ENCODE measurements at places on chromosomes 2 and 18.

- DNase-seq = no peak
These were observed 35.2 kb downstream of the PCBP1 start for GRCh38 chr2:70122470-70122869.

DNA sequence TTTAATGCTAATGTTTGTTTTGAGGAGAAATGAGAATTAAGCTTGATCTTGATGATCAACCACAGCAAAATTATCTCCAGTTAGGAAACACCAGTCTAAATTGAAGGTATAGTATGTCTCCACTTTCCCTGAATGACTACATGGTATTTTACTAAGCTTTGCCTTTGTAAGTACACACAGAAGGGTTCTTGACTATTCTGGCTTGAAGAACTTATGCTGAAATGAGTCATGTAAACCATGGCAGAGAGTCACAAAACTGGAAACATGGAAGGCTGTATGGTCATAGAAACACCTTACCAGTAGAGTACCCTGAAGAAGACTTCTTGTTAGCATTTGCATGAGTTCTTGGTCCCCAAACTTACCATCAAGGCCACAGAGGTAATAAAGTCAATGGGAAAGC, 250.5 kb downstream of the SLC8A1 start:
- DNase-seq = no peak

DNA sequence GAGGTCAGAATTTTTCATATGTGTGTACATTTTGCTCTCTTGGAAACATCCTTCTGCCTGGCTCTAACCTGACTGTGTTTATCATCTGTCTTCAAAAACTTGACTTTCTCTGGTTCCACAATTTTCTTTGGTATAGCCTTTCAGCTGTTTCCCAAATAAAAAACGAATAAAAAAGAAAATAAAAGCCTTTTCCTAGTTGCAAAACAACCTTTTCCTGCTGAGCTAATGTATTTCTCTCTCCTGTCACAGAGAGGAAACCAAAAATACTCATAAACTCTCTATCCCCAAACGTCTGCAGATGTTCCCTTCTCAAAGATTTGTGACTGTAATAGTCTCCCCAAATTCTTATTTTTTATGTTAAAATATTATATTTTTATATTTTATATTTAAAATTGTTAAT, 505.3 kb upstream of the SLC39A10 start:
- DNase-seq = no peak

- peak; percentile 39 for DNase-seq
These were observed 260.2 kb downstream of the NBAS start for GRCh38 chr2:15300624-15301573.

DNA sequence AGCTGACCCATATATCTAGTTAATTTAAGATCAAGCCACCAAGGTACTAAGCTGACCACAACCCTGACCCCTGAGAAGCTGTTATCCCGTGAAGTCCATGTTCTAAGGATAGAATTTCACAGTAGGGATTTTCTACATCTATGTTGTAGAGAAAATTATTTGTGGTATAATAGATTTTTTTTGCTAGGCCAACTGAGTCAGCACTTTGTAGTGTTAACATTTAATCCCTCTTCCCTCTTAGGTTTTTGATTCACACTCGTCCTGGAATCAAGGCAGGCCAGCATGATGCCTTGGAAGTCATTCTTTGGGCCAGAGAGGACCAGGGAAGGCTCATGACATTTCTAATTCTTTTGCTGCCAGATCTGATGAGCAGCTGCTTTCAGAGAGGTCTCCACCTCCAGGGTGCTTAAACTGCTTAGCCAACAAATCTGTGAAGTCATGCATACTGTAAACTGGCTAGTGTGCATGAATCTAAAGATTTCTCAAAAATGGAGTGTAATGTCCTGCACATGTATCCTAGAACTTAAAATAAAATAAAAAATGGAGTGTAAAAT, 102.5 kb downstream of the RBM43 start:
- peak; percentile 4 for DNase-seq

- no peak for DNase-seq
These were observed 22.6 kb upstream of the DAPL1 start for GRCh38 chr2:158772306-158773078.

DNA sequence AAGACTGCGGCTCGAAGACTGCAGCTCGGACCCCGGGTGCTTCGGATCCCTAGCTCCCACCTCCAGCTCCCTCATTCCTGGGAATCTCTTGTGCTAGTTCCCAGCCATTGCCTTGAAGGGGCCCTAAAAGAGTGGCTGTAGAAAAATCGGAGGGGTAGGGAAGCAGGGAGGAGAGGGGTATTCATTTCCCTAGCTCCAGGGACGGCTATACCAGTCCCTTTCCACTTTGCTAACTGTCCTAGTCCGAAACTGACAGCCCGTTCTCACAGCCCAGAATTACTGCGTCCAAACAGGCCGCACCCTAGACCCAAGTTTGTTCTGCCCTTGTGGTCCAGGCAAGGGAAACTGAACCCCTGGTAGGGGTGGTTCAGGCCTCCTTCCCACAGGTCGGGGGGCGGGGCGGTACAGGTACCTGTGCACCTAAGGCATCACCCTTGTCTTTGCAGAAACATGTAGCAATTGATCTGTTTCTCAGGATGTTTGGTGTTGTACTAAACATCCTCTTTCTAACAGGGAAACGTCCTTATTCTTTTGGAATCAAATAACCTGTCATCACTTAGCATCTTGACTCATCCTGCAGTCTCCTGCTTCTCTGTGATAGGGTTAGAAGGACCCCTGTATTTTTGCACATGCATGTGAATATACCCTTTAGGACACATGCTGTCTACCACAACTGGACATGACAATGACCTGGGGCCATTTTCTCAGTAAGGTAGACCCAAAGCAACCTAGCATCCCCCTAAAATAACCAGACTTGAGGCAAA, 4.0 kb downstream of the EMX1 start:
- DNase-seq = no peak

- peak; percentile 95 for DNase-seq
These were observed 8.0 kb upstream of the ITGB6 start for GRCh38 chr2:160207804-160208654.

GRCh38 chr18:22489704-22490103, 72.0 kb upstream of the CTAGE1 start:
- no peak for DNase-seq

DNA sequence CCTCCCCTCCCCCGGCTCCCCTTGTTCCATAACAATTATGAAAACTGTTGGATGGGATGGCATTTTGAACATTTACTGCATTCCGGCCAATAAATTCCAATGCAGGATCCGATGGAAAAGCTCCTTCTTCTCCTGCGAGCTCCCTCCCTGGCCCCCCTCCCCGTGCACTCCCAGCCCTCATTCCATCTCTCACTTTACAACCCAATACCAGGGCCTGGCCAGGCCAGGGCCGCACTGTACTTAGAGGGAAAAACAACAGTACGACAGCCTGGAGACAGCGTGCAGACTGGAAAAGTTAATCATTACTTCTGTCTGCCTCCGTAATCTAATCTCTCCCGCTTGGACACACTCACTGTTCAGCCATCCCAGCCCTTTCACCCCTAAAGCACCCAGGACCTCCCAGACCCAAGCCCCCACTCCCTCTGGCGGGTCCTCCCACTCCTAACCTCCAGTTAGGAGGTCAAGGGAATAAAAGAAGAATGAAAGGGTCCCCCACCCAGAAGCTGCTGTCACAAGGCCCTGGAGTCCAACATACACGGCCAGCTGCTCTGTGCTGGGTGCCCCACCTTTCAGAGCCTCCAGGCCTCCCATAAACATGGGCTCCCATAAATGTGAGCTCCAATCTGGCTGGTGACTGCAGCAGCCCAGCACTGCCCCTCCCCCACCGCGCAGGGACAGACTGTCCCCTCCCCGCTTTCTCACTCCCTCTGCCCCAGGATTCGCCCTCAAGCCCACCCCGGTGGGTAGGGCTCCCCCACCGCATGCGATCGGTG, 20.6 kb downstream of the SMAD7 start:
- DNase-seq = no peak

GRCh38 chr18:55744206-55744605, 156.2 kb upstream of the TCF4 start:
- DNase-seq = no peak

- no peak for DNase-seq
These were observed 106.4 kb downstream of the KCNH7 start for GRCh38 chr2:162731917-162732804.

GRCh38 chr2:153872311-153873051, 759 bp downstream of the GALNT13 start:
- DNase-seq = no peak

DNA sequence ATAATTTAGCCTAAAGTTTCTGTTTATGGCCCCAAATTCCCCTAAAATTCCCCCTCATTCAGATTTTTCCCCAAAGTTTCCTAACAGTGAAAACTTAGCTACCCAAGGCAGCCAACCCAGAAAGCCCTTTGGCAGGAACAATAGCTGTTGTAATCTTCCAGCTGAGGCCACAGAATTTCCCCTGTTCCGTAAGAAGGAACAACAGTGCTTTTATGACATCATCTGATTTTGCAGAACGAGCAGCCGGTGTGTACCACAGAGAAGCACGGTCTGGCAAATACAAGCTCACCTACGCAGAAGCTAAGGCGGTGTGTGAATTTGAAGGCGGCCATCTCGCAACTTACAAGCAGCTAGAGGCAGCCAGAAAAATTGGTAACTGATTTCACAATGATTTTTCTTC, 6.3 kb downstream of the TNFAIP6 start:
- peak; percentile 78 for DNase-seq

Data from suppressor macrophage (primary cell).